RWPE1 (cell line): ENCODE measurements at places on chromosomes 7 and 10.

GRCh38 chr7:44484482-44485313 is 5.8 kb downstream of the NUDCD3 start:
- no peak for DNase-seq

GRCh38 chr7:150721970-150722373 is 5.6 kb downstream of the GIMAP1 start:
- DNase-seq, result no peak

DNA sequence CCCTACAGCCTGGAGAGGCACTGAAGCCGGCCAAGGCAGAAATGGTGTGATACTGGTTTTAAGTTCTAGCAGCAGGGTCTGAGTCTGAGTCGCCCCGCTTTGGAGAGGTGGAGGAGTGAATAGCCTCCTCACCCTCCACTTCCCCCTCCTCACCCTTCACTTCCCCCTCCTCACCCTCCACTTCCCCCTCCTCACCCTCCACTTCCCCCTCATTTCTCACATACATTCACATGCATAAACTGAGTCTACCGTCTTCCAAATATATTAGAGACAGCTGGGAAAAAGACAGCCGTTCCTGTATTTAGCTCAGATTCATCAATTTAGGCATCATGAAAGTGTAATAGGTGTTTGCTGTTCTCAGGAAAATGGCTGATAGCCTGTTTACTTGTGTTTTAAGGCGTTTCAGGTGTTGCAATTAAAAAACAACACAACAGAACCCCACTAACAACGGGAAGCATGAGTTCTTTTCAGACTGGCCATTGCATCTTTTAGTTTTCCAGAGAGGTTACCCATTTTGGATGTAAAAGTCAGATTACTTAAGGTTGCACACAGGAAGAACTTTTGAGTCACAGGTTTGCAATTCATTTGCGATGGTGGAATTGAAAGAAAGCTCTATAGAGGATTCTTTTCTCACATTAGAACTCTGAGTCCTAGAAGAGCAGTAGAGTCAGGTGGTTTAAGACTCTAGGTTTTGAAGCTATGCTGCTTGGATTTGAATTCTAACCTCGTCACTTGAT is 861 bp downstream of the NRBF2 start:
- DNase-seq, result no peak

DNA sequence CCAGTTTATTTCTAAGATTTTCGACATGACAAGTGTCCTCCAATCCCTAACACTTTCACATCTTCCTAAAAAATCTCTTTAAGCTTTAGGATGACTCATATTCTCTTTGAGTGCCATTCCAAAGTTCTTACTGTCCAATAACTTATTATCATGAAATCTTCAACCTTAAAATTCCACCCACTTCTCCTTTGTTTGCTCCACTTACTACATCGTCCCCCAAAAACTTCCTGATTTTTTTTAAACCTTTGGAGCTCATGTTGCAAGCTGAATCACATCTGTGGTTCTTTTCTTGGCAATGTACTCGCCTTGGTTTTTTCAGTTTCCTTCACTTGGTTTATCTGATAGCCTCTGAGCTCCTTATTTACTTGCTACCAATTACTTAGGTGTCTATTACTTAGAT is 39.2 kb upstream of the JCAD start:
- peak; percentile 53 for DNase-seq

DNA sequence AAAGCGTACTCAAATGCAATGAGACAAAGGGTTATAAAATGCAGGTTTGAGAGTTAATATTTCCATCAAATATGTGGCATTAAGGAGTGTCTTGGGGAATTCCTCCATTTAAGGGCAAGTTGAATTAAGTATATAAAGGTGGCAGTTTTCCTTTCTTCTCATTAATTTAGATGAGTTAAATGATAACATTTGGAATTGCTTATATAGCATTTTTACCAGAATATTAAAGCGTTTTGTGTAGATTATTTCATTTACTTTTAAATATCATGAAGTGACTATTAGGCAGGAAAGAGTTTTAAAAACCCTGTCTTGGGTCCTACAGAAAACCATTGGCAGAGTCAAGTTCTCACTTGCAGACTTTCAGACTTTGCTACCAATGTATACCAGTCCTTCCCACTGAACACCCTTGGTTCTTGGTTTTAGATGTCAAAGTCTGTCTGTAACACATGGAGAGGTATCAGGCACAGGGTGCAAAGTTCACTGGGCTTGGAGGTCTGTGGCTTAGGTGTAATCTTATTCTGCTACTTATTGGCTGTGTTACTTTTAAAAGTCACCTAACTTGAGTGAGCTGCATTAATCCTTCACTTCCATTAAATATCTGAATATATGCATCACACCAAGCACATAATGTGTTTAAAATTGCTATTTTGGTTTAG is 51.0 kb downstream of the ASB4 start:
- DNase-seq, result no peak

DNA sequence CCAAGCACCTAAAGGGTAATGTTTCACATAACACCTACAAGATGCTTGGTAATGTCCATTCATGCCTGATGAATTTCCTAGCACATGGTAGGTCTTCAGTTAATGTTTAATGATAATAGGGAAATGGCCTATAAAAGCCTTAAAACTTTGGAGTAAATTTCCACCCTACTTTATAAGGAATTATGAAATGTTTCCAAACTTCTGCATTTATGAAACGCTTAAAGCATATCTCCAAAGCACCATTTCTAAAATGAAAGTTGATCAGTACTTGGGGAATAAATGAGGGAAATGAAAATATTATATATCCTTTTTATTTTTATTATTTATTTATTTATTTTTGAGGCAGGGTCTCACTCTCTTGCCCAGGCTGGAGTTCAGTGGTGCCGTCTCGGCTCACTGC is 51.8 kb downstream of the INPP5F start:
- DNase-seq, result no peak

DNA sequence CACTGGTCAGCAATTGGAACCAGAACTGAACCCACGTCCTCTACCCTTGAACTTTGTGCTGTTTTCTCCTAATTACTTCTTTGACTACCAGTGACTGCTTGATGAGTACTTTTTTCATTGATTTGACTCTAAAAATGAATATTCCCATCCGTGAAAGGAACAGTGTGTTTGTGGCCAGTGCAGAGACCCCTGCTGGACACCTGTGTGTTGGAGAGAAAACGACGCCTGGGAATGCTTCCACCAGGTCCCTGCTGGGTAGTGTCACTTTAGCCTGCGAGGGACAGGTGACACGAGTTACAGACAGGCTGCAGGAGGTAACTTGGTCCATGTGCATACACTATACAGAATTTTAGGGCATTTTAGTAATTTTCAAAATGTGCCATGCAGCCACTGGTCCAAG is 6.8 kb upstream of the GJD4 start:
- no peak for DNase-seq

DNA sequence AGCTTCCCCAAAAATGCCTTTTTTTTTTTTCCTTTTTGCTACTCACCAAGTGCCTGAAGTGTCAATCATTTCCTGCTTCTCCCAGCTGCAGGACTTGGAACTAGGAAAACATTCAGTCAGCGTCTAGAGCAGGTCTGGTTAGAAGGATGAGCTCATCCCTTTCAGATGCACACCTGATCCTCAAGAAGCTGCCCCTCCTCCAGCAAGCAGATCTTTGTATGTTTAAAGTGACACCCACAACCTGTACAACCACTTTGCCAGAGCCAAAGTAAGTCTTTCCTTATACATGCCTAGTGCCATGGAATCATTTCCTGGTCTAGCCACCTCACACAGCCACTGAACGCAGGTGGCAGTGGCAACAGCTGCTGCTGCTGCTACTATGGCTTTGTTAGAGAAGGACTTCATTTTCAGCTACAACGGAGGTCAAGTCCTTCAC is 10.4 kb upstream of the USP54 start:
- peak; percentile 87 for DNase-seq

- DNase-seq, result no peak
Measured at GRCh38 chr10:91756286-91756685, 41.9 kb upstream of the TNKS2 start.

- no peak for DNase-seq
Measured at GRCh38 chr10:86536294-86536861, 14.8 kb upstream of the WAPL start.

- DNase-seq, result no peak
Measured at GRCh38 chr7:40356871-40357709, 222.3 kb downstream of the SUGCT start.

DNA sequence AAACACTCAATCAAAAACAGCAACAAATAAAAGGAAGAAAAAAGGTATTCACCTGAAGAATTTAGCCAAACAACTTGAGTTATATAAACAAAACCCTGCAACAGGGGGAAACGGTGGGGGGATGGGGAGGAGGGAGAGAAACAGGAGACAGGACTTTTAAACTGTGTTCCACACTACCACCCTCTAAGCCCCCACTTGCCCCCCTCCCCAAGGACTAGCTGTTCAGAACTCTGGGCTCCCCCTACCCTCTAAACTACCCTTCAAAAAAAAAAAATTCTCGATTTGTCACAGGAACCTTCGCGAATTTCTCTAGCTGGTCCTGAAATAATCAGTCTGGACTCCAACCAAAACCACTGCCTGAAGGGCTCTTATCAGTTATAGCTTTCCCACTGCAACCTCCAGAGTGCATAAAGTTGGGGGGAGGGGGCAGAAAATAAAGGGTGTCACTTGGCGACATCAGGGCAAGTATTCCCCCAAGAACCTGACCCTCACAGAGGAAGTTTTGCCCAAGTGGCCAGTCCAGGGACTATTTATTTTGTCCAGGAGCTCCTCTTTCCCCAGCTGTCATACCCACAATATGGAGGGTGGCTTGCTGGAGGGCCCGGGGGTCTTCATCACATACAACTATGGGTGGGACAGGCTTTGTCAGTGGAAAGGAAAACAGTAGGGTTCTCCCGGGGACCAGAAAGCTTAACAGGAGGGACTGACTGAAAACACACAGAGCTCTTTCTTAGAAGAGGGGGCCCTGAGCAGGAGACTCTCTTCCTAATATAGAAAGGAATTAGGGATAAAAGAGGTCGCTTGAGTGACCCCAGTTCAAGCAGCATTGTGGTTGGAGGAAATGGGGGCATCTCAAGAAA is 1.3 kb downstream of the UBE2H start:
- DNase-seq, result no peak

DNA sequence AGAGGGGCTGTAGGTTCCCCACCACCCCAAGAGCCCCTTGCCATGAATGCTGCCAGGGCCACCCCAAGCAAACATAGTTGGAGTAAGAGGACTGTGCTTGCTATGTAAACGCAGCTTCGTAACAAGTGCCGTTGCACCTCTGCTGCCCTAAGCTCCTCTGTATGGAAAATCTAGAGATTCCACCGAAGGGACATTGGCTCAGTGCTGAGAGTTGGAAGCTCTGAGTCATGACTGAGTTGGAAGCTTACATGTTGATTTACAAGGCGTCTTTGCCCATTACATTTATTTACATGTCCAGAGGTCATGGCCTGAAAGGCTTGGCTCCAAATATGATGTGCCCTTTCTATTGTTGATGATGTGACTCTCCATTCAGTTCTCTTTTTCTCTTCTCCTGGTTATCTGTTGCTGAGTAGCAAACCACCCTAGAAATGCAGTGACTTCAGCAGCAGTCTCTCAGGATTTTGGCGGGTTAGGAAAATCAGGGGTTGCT is 233.1 kb upstream of the TCF7L2 start:
- no peak for DNase-seq

DNA sequence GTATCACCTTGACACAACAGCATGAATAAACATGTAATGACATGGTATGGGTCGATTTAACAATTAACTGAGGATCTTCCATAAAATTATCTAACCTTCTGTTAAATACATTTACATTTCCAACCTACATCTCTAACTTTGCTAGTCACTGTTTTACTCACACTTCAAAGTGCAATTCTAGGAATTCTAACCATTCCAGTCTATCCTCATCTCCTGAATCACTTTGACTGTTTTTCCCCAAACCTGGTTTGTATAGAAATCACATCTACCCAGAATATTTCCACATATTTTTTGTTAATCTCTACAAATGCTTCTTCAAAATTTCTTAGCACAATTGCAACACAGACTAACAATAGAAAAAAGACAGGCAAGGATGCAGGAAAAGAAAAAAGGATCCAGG is 6.2 kb downstream of the ABI1 start:
- DNase-seq, result no peak

GRCh38 chr7:42432644-42433043 is 195.6 kb upstream of the GLI3 start:
- no peak for DNase-seq

GRCh38 chr7:4345004-4345403 is 337.1 kb upstream of the FOXK1 start:
- DNase-seq, result peak; percentile 5

- DNase-seq, result no peak
Measured at GRCh38 chr7:87810726-87811125, 65.4 kb downstream of the SLC25A40 start.

DNA sequence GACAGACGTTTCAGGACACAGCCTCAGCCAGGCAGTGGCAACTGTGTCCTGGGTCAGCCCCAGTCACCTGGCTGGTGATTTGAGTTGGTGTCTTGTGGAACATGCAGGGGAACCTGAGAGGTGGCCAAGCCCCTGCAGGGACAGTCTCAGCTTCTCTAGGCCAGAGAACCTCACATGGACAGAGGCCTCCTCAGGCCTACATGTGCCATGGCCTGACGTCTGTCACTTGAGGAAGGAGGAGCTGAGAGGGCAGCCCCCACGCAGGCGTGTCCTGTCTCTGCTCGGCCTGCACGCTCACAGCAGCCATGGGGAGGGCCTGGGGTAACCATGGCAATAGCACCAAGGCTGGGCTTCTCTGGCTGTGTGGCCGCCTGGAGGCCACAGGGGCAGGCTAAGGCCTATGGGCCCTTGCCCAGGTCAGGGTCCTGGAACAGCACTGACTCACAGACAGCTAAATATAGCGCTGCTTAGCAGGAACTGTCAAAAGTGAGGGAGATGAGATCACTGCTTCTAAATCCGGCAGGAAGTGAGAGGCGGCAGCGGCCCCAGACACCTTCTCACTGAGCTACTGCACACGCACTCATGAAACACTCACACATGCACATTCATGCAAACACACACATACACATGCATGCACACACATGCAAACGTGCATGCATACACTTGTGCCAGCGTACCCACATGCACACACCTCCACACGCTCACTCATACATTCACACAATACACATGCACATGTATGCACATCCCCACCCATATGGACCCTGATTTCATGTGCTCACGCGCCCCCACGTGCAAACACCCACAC is 57.0 kb downstream of the YKT6 start:
- DNase-seq, result peak; percentile 80

GRCh38 chr7:44776211-44776610 is 20.3 kb upstream of the PPIA start:
- no peak for DNase-seq

DNA sequence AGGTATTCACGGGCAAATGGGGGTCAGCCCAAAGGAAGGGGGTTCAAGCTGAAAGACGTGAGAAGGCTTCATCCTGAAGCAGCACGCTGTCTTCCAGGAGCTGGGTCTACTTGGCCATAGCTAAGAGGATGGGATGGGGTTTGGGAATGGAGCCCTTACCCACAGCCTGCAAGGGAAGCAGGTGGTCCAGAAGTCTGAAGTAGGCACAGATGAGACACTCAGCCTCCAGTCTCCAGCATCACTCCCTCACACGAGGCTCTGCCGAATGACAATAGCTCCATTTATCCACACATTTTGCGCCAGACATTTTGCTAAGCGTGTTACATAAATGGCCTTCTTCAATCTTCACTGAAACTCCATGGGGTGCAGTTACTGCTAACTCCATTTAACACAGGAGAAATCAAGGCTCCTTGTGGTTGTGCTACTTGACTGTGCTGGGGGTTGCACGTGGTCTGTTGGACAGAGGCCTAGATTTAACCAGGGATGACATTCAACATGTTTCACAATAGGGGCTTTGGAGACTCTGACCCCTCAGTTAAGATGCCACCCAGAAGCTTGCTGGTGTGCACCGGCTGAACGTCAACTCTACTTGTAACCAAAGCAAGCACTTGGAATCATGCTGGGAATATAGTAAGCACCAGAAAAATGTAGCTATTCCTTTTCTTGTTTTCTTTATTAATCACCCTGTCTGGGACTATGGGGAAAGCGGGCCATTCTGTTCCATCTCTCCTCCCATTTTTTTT is 85.3 kb downstream of the FAM241B start:
- no peak for DNase-seq
